Sigmoid colon (tissue), 7 donors: ENCODE measurements at places on chromosomes 4 and X. TPM values are rescaled to one million over a fixed set of nuclear protein-coding genes. Genes with fewer than 3 reads are reported as not detected.
A peak's percentile ranks its signal among the peaks of the same experiment; 100 is the strongest.

STAP1 gene
- not detected for total RNA-seq

CRMP1 gene
- total RNA-seq = 3.5 TPM

BRS3 gene
- total RNA-seq = not detected

HTN3 gene
- total RNA-seq = not detected

ARAP2 gene
- 21.9 TPM for total RNA-seq

GRCh38 chr4:128812442-128813235 is 3.1 kb downstream of the JADE1 start:
- peak overlapping the region; percentile 96 for H3K27ac ChIP-seq
- peak overlapping the region; percentile 95 for H3K4me3 ChIP-seq
- peak; percentile 81 for DNase-seq
- H3K4me1 ChIP-seq = peaks cover 31% of the 10 kb centered on the region
- no peaks in the 10 kb centered on the region for H3K27me3 ChIP-seq
- H3K36me3 ChIP-seq = no peaks in the 10 kb centered on the region

DNA sequence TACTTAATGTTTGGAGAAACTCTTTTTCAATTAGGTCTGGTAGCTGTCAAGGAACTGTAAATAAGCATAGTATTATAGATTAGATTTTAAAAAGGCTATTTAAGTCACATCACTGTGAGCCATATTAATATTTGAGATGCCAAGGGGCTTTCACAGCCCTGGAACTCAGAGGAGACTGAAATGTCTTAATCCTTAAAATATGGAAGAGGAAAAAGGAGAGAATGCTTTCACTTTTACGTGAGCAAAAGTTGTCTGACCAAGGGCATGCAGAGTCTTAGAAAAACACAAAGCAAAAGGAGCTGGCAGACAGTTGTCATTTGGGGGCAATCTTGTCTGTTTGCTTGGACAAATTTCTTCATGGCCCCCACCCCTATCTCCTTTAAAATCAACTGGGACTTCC is 253.2 kb upstream of the IGFBP7 start:
- H3K4me3 ChIP-seq = no peak overlapping the region
- DNase-seq = no peak
- H3K4me1 ChIP-seq = no peaks in the 10 kb centered on the region
- H3K36me3 ChIP-seq = no peaks in the 10 kb centered on the region

GRCh38 chrX:49214996-49215526 is 15.1 kb upstream of the SYP start:
- no peaks in the 10 kb centered on the region for H3K27me3 ChIP-seq
- H3K4me3 ChIP-seq = no peak overlapping the region
- no peak overlapping the region for H3K27ac ChIP-seq
- DNase-seq = no peak
- H3K36me3 ChIP-seq = no peaks in the 10 kb centered on the region

GRCh38 chr4:173311368-173311767 is 22.8 kb downstream of the HMGB2 start:
- DNase-seq = no peak
- no peaks in the 10 kb centered on the region for H3K4me1 ChIP-seq
- no peaks in the 10 kb centered on the region for H3K27me3 ChIP-seq
- no peak overlapping the region for H3K4me3 ChIP-seq

DNA sequence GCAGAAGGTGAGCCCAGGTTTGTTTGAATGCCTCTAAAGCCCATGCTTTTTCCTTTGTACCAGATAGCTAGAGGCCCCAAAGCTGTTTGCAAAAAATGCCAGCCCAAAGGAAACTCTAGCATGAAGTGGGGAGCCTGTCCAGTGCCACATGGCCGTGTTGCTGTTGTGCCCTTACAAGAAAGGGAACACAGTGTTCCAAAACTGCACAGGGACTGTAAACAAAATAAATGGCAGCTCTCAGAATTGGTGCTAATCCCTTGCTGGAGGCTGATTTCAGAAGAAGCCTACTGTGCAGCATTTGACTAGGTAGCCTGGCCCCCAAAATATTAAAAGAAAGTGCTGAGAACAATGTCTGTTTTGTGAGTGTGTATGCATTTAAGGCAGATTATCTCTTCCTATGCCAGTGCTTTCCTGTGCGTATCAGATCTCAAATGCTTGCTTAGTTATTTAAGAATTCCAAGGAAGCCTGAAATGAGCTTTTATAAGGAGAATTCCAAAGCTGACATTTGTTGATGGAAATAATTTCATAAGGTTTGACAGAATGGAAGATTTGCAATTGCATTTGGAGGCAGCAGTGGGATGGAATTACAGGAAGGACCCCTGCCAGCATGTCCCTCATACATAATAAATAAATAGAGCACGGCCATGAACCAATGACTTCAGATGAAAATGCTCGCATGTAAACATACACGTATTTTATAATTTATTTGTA is 115.7 kb downstream of the IRF2 start:
- H3K27me3 ChIP-seq = no peaks in the 10 kb centered on the region
- no peak overlapping the region for H3K27ac ChIP-seq
- no peak overlapping the region for H3K4me3 ChIP-seq

- no peak for DNase-seq
- H3K4me1 ChIP-seq = peaks cover 7% of the 10 kb centered on the region
- H3K36me3 ChIP-seq = no peaks in the 10 kb centered on the region
- H3K27ac ChIP-seq = no peak overlapping the region
- no peak overlapping the region for H3K4me3 ChIP-seq
These were observed 6.0 kb upstream of the SOX3 start for GRCh38 chrX:140510895-140511295.

- no peak for DNase-seq
- H3K27ac ChIP-seq = no peak overlapping the region
- H3K4me1 ChIP-seq = no peaks in the 10 kb centered on the region
These were observed 6.2 kb downstream of the TCEAL9 start for GRCh38 chrX:103362474-103362873.

- H3K27me3 ChIP-seq = no peaks in the 10 kb centered on the region
- no peak for DNase-seq
- no peak overlapping the region for H3K27ac ChIP-seq
These were observed 157.6 kb downstream of the ARX start for GRCh38 chrX:24858004-24858746.

DNA sequence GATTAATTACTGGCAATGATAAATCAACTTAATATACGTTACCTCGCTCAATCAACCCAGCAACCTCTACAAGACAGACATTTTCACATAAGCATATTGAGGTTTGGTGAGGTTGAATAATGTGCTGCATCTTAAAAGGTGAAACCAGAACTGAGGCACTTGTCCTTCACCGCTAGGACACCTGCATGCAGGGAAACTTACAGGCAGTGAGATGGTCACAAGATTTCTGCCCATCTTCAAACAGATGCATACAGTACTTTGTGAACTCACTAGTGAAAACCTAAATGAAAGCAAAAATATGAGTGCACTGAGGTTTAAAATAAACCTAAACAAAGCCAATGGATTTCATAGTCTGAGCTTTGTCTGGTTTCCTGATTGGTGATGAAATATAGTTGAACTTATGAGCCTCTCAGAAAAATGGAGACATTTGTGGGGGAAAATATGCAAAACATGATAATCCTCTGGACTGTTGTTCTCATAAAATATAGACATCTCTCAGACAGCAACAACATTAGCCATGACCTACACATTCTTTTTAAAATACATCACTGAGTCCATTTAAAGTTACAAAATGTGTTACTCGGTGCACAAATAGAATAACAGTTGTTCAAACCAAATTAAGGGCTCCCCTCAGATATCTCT is 20.9 kb upstream of the PRSS12 start:
- no peak for DNase-seq
- H3K27me3 ChIP-seq = no peaks in the 10 kb centered on the region
- H3K4me3 ChIP-seq = no peak overlapping the region
- no peaks in the 10 kb centered on the region for H3K36me3 ChIP-seq
- H3K27ac ChIP-seq = no peak overlapping the region
- no peaks in the 10 kb centered on the region for H3K4me1 ChIP-seq

GRCh38 chr4:105483840-105484239 is 10.0 kb upstream of the PPA2 start:
- H3K27me3 ChIP-seq = no peaks in the 10 kb centered on the region
- H3K36me3 ChIP-seq = no peaks in the 10 kb centered on the region
- no peak overlapping the region for H3K4me3 ChIP-seq
- DNase-seq = no peak
- H3K4me1 ChIP-seq = no peaks in the 10 kb centered on the region
- H3K27ac ChIP-seq = no peak overlapping the region

- H3K27me3 ChIP-seq = no peaks in the 10 kb centered on the region
These were observed 53.0 kb downstream of the DCUN1D4 start for GRCh38 chr4:51895816-51896408.

- no peaks in the 10 kb centered on the region for H3K27me3 ChIP-seq
- H3K36me3 ChIP-seq = peaks cover 5% of the 10 kb centered on the region
- H3K27ac ChIP-seq = peak overlapping the region; percentile 75
- no peaks in the 10 kb centered on the region for H3K4me1 ChIP-seq
- H3K4me3 ChIP-seq = peak overlapping the region; percentile 81
These were observed 671 bp downstream of the HPF1 start for GRCh38 chr4:169756971-169757574.

GRCh38 chr4:87009095-87009648 is 74.4 kb downstream of the AFF1 start:
- peak overlapping the region; percentile 94 for H3K27ac ChIP-seq
- H3K4me3 ChIP-seq = peak overlapping the region; percentile 72
- H3K4me1 ChIP-seq = peaks cover 70% of the 10 kb centered on the region
- DNase-seq = no peak
- H3K36me3 ChIP-seq = no peaks in the 10 kb centered on the region

DNA sequence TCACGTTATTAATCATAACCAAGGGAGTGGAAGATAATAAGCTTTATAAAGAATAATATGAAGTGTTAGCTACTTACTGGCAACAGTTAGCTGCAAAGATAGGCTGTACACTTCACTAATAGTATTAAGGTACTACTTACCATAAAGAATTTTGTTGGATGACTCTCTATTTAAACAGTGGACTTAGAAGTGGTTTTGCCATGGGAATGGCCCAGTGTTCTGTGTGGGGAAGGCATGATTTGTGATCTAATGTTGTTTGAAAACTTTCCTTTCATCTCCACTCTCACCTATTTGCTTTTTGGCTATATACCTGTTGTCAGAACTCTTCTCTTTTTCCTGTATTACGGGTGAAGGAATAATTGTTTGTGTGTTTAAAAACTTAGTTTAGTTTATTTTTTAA is 23.0 kb downstream of the FHDC1 start:
- no peak for DNase-seq
- H3K36me3 ChIP-seq = no peaks in the 10 kb centered on the region
- H3K4me3 ChIP-seq = no peak overlapping the region
- H3K27me3 ChIP-seq = no peaks in the 10 kb centered on the region
- no peak overlapping the region for H3K27ac ChIP-seq
- no peaks in the 10 kb centered on the region for H3K4me1 ChIP-seq

- H3K36me3 ChIP-seq = no peaks in the 10 kb centered on the region
- no peak overlapping the region for H3K27ac ChIP-seq
- DNase-seq = no peak
- no peak overlapping the region for H3K4me3 ChIP-seq
- H3K27me3 ChIP-seq = no peaks in the 10 kb centered on the region
These were observed 84.8 kb upstream of the EDNRA start for GRCh38 chr4:147396105-147396504.

GRCh38 chr4:4299006-4299405 is 9.0 kb downstream of the ZBTB49 start:
- no peaks in the 10 kb centered on the region for H3K4me1 ChIP-seq
- H3K27ac ChIP-seq = no peak overlapping the region
- H3K27me3 ChIP-seq = no peaks in the 10 kb centered on the region
- no peak overlapping the region for H3K4me3 ChIP-seq

GRCh38 chr4:105305019-105305836 is 158.6 kb downstream of the TET2 start:
- no peaks in the 10 kb centered on the region for H3K36me3 ChIP-seq
- H3K4me1 ChIP-seq = no peaks in the 10 kb centered on the region
- no peak overlapping the region for H3K27ac ChIP-seq
- DNase-seq = no peak
- H3K27me3 ChIP-seq = no peaks in the 10 kb centered on the region

DNA sequence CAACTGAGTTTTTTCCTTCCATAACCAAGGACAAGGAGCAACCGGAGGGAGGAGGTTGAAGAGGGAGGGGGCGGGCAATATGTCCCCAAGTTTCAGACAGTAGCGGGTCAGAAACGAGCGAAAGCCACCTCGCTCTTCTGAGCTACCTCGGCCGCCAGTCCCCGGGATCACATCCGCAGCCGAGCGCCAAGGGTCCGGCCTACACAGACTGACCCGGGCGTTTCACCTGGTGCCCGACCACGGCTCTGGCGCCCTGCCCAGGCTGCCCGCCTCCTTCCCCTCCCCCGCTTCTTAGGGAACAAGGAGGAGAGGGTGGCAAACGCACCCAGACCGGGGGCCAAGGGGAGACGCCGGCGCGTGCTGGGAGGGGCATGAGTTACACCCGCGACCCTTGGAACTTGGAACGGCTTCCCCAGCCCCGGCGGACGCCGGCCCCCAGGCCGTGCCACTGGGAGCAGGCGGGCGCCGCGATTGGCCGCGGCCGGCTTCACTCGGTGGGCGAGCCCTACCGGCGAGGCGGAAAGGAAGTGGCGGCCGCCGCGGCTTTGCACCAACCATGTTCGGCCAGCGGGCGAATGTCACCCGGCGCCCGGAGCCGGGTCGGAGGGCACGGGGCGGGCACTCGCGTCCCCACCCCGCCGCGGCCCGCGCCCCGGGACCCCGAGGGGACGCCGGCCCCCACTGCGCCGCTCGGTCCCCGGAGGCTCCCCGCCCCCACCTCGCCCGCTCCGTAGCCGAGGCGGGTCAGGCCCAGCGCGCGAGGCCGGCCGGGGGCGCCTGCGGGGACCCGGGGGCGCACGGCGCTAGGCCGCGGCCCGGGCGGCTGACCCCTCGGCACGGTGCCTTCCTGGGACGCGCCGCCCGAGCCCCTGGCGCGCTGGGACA is 1.5 kb downstream of the IRF2 start:
- peak overlapping the region; percentile 97 for H3K27ac ChIP-seq
- H3K36me3 ChIP-seq = no peaks in the 10 kb centered on the region
- H3K4me1 ChIP-seq = peaks cover 46% of the 10 kb centered on the region
- peak; percentile 88 for DNase-seq
- peak overlapping the region; percentile 88 for H3K4me3 ChIP-seq

GRCh38 chr4:52925531-52925968 is 63.4 kb downstream of the RASL11B start:
- H3K27me3 ChIP-seq = no peaks in the 10 kb centered on the region
- H3K4me3 ChIP-seq = no peak overlapping the region
- no peak for DNase-seq
- no peaks in the 10 kb centered on the region for H3K4me1 ChIP-seq
- H3K36me3 ChIP-seq = no peaks in the 10 kb centered on the region
